SIG-M5 (cell line): ENCODE measurements at places on chromosomes 1 and 21.

DNA sequence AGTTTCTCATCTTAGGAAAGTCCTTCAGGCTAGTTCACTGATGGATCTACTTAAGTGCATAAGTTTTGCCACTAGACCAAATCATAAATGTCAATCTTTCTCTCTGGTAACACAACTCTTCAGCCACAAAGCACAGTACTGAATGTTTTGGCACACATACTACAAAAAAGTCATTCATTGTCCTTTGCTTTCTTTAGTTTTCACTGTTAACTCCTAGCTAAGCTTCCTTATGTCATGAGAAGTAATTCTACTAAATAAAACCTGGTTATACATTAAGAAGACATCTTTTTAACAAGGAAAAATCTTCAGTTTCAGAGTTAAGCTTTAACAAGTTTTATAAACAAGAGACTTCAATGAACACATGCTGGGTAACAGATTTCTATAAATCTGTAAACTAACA lies 379.2 kb upstream of the NFIA start:
- DNase-seq: no peak

DNA sequence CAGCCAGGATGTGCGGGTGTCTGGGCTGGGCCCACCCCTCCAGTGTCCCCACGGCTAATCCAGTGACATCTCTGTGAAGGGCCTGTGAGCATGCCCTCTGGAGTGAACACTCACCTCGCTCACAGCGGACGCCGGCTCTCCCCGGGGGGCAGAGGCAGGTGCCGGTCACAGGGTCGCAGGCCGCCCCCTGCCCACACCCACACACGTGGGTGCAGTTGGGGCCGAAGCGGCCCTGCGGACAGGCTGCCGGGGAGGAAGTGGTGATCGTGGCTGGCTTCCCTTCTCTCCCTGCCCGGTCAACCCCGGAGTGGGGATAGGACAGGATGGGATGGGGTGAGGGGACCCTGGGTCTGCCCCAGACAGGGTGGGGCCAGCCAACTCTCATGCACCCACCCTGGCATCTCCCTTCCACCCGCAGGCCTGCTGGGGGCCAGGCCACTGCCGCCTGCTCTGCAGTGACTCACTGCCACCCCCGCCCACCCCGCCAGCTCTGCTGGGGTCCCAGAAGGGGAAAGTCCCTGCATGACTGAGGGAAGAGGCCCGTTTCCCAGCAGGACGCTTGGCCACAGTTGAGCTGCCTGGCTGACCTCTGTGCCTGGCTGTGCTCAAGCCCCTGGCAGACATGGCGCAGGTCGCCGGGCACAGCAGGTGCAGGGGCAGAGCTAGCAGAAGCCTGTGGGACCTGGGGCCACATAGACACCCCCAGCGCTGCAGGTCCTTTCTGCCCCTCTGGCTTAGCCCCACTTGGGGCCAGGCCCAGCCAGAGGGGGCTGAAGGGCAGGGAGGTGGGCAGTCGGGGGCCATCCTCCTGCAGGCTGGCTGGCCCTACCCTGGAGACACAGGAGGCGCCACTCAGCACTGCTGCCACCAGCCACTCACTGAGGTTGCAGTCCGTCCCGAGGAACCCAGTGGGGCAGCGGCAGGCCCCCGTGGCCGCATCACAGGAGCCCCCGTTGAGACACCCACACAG lies 41.6 kb downstream of the ARHGEF16 start:
- DNase-seq: no peak

DNA sequence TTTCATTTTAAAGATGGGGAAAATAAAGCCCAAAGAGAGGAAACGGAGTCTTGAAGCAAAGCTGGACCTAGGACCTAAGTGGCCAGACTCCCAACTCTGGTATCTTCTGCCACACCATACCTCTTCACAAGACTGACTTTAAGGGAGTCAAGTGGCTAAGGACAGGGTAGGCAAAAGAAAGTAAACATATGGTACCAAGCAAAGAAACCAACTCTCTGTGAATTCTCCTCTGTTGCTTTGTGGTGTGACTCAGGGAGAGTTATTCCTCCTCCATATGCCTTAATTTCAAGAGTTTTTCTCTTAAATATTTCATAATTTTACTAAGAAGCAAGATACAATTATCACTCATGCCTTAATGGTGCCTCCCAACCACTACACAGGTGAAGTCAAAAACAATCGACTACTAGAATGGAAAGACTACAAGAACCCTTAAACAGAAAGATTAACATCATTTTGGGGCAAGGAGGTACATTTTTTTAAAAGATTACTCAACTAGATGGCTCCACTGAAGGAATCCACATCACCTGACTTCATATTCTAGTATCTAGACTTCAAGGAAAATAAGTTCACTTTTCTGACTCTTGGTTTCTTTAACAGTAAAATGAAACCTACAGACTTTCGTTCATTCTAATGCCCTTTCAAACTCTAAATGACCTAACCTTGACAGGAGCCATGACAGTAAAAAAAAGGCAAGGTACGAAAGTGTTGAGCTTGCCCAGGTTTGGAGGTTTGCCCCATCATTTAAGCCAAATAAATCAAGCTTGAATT lies 44.2 kb downstream of the LUZP1 start:
- no peak for DNase-seq

GRCh38 chr21:15370462-15370975 lies 305.7 kb upstream of the NRIP1 start:
- no peak for DNase-seq

DNA sequence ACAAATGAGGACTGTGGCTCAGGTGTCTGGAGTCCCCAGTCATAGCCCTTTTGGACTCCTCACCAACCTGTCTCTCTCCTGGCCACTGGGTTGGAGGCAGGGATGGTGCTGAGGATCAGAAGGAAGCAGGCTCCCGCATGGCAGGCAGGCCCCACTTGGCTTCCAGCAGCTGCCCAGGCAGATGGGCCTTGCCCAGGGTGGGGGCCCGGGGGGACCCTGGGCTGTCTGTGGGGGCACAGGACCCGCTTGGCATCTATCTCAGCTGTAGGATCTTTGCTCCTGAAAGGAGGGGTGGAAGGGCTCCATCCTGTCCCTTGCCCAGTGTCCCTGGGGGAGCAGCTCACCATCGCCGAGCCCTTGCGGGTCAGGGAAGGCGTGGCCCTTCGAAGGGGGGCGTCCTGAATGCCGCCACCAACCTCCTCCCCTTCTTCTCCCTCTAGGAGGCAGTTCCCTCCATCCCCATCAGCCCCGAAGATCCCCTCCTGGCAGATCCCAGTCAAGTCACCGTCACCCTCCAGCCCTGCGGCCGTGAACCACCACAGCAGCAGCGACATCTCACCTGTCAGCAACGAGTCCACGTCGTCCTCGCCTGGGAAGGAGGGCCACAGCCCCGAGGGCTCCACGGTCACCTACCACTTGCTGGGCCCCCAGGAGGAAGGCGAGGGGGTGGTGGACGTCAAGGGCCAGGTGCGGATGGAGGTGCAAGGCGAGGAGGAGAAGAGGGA lies 154.5 kb downstream of the PEX14 start:
- DNase-seq: no peak

DNA sequence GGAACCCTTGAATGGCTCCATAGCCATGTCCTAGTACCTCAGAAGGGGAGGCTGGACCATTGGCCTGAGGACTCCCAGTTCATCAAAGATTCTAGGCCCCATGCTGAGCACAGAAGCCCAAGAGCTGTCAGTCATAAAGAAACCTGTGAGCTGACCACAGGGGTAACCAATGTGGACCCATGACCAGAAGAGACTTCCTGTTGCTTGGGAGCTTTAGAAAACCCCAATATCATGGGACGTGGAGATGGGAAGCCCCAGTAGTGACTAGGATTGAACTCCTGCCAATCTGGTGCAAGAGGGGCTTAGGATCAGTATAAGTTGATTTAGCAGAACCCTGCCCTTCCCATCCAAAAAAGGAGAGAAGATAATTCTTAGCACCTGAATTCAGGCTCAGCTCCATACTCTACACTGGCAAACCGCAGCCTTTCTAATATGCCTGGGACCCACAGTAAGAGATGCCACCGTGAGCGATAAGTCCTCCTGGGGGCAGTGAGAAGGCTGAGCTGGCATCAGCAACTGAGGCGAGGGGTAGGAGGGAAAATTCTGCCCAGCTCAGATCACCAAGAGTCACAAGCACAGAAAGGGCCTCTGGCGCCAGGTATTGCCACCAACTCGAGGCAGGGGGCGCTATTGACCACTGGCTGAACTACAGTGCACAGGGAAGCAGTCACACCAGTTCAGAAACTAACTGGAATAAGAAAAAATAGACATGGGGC lies 108.9 kb downstream of the CAPN8 start:
- DNase-seq: peak; percentile 14

- DNase-seq: no peak
Measured at GRCh38 chr21:35316933-35317332, 267.8 kb upstream of the RUNX1 start.

- DNase-seq: no peak
Measured at GRCh38 chr1:192776998-192777397, 31.8 kb upstream of the RGS2 start.

DNA sequence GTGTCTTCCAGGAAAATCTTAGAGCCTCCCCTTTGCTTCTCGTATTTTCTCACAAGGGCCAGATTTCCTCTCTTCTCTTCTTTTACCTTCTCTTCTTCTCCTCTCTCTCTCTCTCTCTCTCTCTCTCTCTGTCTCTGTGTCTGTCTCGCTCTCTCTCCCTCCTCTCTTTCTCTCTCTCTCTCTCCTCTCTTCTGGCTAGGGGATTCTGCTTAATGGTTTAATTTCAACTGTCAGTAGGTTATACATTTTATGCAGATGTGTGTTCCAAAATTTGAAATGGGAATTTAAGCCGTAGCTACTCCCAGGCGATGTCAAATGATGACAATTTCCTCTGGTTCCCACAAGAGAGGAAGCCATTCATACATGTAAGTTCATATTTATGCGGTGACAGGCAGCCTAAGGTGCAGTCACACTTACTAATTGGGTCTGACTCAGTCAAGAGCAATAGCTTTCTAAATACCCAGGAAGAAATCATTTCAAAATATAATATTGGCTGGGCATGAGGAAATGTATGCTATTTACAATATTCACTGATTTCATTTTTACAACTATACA lies 1.4 kb downstream of the DSCAM start:
- no peak for DNase-seq

DNA sequence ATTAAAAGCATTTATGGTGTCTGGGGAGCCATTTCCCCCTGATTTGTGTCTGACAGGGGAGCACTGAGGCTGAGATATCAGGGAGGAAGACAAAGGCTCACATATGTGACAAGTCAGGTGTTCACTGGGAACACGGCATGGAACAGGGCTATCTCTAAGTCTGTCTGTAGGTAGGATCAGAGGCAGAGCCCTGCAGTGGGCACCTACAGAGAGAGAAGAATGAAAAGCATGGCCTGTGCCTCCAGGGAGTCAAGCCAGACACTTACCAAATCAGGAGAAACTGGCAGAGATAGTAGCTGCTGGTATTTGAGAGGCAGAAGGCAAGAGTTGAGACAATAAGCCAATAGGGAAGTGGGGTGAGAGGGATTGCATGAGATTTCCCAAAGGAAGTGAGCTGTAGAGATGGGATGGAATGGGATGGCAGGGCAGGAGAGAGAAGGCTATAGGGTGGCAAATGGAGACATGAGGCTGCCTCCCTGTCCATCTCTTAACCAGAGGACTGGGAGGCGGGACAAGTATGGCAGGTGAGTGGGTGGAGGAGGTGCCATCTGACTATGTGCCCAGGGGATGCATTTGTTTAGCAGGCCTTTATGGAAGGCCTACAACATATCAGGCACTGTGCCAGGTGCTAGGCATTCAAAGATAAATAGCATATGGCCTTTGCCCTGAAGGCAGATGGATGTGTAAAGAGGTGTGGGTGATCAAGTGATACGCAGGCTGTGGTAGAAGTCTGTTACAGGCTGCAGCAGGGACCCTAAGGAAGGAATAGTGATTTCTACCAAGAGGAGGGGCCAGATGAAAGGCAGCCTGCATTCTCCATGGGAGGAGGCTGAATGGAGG lies 136.2 kb upstream of the IPO9 start:
- DNase-seq: no peak

DNA sequence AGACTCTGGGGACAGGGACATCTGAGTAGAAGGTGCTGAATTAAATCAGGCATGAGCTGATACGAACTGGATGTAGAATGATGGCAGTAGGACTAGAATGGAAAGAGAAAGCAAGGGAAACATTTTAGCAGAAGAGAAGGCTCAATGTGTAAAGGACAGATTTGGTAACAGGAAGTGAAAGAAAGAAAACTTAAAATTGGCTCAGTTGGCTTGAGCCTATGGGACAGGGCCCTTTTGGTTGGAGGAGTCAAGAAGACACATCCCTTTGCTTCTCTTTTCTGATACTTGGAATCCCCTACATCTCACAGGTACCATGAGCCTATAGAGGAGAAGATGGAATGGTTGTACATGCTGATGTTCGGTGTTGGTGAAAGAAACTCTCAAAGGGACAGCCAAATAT lies 300.6 kb upstream of the PLXNA2 start:
- DNase-seq: no peak

- no peak for DNase-seq
Measured at GRCh38 chr21:28196981-28197380, 795.7 kb downstream of the LTN1 start.

- no peak for DNase-seq
Measured at GRCh38 chr1:247347477-247348222, 16.0 kb upstream of the ZNF496 start.

- DNase-seq: no peak
Measured at GRCh38 chr21:29233256-29233546, 65.5 kb upstream of the BACH1 start.

DNA sequence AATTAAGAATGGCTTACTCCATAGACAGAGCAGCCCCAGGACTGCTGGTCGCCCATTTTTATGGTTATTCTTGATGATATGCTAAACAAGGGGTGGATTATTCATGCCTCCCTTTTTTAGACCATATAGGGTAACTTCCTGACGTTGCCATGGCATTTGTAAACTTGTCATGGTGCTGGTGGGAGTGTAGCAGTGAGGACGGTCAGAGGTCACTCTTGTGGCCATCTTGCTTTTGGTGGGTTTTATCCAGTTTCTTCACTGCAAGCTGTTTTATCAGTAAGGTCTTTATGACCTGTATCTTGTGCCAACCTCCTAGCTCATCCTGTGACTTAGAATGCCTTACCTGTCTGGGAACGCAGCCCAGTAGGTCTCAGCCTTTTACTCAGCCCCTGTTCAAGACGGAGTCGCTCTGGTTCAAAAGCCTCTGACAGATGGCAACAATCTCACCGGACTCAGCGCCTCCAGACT lies 5.2 kb upstream of the AGPAT3 start:
- DNase-seq: no peak

GRCh38 chr1:5906116-5906515 lies 86.1 kb downstream of the NPHP4 start:
- no peak for DNase-seq

- no peak for DNase-seq
Measured at GRCh38 chr1:9721606-9722377, 70.3 kb downstream of the PIK3CD start.

DNA sequence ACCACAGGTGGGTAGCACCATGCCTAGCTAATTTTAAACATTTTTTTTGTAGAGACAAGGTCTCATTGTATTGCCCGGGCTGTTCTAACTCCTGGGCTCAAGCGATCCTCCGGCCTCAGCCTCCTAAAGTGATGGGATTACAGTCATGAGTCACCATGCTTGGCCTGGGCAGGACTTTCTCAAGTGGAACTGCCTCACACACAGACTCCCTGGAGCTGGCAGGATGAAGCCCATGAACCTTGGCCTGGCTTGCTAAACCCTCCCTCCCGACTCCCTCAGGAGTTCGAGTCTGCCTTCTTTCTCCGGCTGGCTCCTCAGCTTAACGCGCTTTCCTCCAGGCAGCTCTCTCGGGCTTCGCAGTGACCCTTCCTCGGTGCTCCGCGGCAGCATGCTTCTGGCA lies 7.7 kb upstream of the ECE1 start:
- no peak for DNase-seq

GRCh38 chr1:108502138-108502537 lies 52.0 kb downstream of the NBPF6 start:
- DNase-seq: no peak

GRCh38 chr1:153337980-153338853 lies 10.4 kb downstream of the PGLYRP4 start:
- DNase-seq: no peak

GRCh38 chr1:60861961-60862567 lies 220.3 kb upstream of the NFIA start:
- DNase-seq: no peak
